Activated naive CD4-positive, alpha-beta T cell treated with anti-CD3 and anti-CD28 coated beads, Interleukin-2, amount 10 ng/mL, durations not matched to agents 5 hours and 36 hours (primary cell): ENCODE measurements at places on chromosomes 6 and 20. TPM values are rescaled to one million over a fixed set of nuclear protein-coding genes. Genes with fewer than 3 reads are reported as not detected.

VIP gene
- total RNA-seq = not detected

HEY2 gene
- not detected for total RNA-seq

HLA-DQB1 gene
- total RNA-seq = 45.0 TPM

ZBTB12 gene
- 1.5 TPM for total RNA-seq

USP49 gene
- 7.3 TPM for total RNA-seq

BPIFB1 gene
- total RNA-seq = not detected

MYLK4 gene
- 0.26 TPM for total RNA-seq

MMP24 gene
- not detected for total RNA-seq

PRKN gene
- total RNA-seq = 0.31 TPM

PGC gene
- total RNA-seq = not detected

EEF1E1 gene
- 29.0 TPM for total RNA-seq

NUP43 gene
- total RNA-seq = 50.5 TPM

TNFRSF6B gene
- not detected for total RNA-seq

SPACA1 gene
- total RNA-seq = not detected

ENPP5 gene
- total RNA-seq = 0.08 TPM

HUS1B gene
- total RNA-seq = 1.7 TPM

FKBP1C gene
- 0.40 TPM for total RNA-seq

MAS1 gene
- not detected for total RNA-seq

MACROD2 gene
- total RNA-seq = not detected

ISM1 gene
- total RNA-seq = 1.3 TPM

GINS1 gene
- 17.4 TPM for total RNA-seq

MMS22L gene
- 26.1 TPM for total RNA-seq

SLC17A3 gene
- total RNA-seq = not detected

MAS1L gene
- not detected for total RNA-seq

PDYN gene
- not detected for total RNA-seq

MANEA gene
- 15.0 TPM for total RNA-seq

DSP gene
- total RNA-seq = 0.15 TPM
